ENCODE measurements at places on chromosomes 3 and 15.

DNA sequence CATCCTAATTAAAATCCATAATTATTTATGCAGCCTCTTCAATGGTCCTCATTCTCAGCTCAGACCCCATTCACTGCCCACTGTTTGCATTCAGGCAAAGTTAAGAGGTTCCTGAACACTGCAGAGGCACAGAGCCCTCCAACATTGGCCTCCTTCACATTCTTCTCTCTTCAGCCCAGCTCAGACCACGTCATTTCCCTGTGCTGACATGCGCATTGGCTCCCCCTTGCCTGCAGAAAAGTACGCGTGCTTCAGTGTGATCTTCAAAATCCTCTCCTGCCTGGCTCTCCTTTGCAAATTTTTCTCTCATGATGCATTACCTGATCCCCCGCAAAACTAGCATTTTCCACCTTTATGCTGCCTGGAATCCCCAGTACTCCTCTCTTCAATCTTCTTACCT lies 552.3 kb downstream of the NTRK3 start:
- DNase-seq, result no peak

GRCh38 chr3:101675709-101676215 lies 1.2 kb downstream of the ZBTB11 start:
- no peak for DNase-seq

- no peak for DNase-seq
Observed at GRCh38 chr3:414063-414462, 217.5 kb downstream of the CHL1 start.

DNA sequence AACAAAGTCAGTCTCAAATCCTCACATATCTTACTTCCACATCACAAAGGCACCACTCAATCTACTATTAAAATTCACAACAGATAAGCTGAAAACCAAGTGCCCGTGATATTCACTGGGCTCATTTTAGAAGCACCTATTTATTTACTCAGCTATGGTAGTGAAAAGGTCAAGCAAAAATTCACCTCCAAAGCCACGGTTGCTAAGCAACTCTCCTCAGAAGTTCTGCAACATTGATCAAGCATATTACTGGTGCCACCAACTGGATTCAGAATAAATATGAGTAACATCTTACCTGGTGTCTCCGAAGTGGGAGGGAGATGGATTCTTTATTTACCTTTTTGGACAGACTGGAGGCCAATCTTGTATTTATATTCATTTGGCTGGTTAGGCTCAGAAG lies 714.8 kb downstream of the FHIT start:
- DNase-seq, result no peak

- no peak for DNase-seq
Observed at GRCh38 chr3:16406579-16406978, 106.9 kb downstream of the RFTN1 start.

DNA sequence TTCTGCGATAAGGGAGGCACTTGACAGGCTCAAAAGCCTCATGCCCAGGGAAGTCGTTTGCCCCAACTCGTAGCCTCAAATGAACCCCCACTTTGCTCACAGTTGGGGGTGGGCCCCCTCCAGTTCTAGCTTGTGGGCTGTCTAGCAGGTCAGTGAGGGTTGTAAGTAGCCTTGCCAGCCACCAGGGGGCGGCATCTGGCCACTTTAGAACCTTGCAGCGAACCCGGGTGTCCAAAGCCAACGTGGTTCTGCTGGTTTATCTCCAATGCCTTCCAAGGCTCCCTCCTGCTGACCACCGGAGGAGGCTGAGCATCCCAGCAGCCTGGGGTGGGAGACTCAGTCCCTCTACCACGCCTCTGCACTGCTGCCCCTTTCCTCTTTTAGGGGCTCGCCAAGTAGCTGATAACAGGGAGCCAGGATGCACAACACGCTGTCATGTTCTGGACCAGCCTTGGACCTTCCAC lies 9.2 kb upstream of the RBSN start:
- no peak for DNase-seq

GRCh38 chr15:85100186-85100937 lies 118.7 kb downstream of the PDE8A start:
- no peak for DNase-seq

DNA sequence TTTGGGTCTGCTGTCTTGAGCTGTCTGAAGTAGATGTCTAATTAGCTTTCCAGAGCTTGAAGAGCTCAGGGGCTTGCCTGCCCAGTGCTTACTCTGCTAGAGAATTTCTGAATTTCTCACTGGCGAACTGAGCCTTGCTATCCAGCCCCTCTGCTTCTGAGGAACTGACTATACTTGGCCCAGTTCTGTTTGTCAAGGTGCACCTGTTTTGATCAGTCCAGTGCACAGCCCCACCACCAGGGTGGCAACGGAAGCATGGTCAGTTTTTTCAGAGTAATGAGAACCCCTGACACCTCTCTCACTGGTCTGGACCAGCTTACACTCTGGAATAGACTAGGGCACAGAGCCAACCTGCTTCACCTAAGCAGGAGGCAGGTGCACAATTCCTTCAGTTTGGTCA lies 25.2 kb downstream of the ITGB5 start:
- no peak for DNase-seq

DNA sequence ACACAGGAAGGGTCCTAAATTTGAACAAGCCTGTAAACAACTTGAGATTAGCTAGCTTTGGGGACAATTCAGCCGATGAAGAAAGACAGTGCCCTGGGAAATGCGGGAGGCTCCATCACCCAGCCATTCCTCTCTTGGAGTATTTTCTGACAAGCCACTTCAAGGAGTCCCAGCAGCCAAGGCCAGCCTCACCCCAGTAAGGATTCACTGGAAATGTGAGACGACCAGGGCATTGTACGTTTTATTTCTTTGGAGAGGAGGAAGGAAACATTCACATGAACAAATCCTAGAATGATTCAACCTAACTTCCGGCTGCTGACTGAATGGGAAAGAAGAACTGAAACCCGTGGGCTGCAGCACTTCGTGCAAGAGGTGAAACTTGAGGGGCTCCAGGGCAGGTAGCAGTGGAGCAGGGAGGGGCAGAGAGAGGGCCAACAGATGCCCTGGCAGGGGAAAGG lies 116.4 kb upstream of the ARHGEF3 start:
- no peak for DNase-seq

GRCh38 chr3:57179580-57180410 lies 14.6 kb upstream of the IL17RD start:
- no peak for DNase-seq

DNA sequence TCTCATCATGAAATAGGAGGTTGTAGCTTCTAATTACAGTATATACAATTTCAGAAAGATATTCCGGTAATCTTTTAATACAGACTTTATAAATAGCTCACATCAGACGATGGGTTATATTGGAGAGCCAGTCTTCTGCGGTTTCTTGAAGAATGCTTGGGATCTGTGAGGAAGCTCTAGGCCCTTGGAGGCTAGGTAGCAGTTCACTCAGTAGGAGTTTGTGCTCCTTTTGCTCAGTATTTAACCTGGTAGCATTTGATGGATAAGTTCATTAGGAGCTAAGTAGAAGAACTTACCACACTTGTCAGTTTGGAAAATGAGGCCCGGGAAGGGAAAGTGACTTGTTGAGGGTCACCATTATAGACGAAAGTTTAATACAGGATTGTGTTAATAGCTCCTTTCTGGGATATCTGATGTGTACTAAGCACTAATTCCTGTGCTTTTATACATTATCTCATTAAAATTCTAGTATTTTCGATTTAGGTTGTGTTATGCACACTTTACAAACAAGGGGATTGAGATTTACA lies 2.8 kb downstream of the FNDC3B start:
- no peak for DNase-seq

- DNase-seq, result no peak
Observed at GRCh38 chr3:167520266-167521005, 46.6 kb upstream of the SERPINI2 start.

DNA sequence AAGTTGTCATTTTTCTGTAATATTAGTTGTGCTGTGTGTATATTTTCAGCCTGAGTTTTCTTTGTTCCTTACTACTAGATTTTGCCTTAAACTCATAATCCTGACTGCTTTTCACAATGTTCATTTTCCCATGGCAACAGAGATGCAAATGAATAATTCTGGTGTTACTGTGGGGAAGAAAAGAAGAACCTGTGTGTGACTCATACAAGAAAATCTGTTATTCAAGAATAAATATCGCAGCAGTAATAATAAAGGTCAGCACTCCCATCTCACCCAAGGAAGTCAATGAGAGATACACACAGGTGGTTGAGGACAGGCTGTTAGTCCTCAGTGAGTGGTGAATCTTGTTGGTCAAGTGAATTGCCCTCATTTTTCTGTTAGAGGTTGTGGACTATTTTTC lies 656.6 kb upstream of the NAALADL2 start:
- DNase-seq, result peak; percentile 73

Measured in retinal pigment epithelial cell (primary cell).